ENCODE measurements at places on chromosomes 12 and 14. TPM values are rescaled to one million over a fixed set of nuclear protein-coding genes. Genes with fewer than 3 reads are reported as not detected.
A peak's percentile ranks its signal among the peaks of the same experiment; 100 is the strongest.

GRCh38 chr12:1916371-1917171, 1.9 kb downstream of the CACNA2D4 start:
- DNase-seq: peak; percentile 78

DNA sequence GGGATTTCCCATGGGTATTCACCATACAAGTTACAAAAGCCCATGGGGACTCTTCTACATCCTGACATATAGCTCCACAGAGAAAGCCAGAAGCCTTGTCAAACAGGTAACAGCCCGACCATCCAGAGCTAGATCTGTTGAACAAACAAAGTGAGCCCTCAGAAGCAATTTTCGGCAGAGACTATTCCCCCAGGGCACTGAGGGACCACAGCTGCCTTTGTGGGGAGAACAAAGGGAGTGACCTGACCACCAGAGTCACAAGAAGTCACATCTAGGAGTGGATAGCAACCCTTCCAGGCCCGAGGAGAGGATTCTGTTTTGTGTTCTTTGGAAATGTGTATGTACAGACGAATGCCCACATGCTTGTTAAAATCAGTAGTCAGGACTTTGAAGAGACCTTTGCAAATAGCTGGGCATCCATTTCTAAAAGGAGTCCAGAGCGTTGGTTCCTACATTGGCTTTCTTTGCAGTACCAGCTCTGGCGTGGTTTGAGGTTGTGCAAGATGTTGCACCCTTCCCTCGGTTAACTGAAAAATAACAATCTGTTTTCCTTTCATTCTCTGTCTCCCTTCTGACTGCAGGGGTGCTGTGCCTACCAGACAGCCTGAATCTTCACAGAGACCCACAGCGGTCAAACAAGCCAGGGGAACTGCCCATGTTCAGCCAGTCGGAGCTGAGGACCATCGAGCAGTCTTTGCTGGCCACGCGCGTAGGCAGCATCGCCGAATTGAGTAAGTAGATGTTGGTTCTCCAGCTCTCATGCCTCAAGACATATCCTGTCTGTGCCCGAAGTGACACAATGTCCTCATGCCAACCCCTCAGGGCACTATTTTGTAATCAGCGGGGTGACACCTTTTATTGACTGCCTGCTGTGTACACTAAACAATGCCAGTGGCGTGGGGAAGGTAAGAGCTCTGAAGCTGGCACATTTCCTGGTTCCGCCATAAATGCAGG, 165.4 kb upstream of the PWP1 start:
- no peak for DNase-seq

The SLC25A3 gene
- 528 TPM for polyA plus RNA-seq

DNA sequence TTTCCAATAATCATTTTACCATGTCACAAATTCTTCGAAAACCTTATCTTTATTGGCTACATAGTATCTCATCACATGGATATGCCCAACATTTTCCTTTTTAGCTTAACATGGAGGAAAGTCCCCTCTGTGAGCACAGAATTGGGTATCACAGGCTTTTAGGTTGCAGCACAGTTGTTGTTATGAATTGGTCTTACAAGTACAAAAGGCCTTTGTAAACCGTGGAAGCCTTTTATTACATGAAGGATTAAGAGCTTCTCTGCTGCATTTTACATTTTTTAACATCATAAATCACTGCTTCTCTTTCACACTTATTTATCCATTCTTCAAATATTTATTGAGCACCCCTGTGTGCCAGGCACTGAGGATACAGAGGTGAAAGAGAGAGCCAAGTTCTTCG, 26.2 kb downstream of the UBE3B start:
- no peak for DNase-seq

The CABP1 gene
- 0.21 TPM for polyA plus RNA-seq

The ARHGEF40 gene
- polyA plus RNA-seq: 64.2 TPM

- DNase-seq: no peak
These were observed 86.9 kb downstream of the ANO6 start for GRCh38 chr12:45302621-45303369.

The PA2G4 gene
- polyA plus RNA-seq: 207 TPM

DNA sequence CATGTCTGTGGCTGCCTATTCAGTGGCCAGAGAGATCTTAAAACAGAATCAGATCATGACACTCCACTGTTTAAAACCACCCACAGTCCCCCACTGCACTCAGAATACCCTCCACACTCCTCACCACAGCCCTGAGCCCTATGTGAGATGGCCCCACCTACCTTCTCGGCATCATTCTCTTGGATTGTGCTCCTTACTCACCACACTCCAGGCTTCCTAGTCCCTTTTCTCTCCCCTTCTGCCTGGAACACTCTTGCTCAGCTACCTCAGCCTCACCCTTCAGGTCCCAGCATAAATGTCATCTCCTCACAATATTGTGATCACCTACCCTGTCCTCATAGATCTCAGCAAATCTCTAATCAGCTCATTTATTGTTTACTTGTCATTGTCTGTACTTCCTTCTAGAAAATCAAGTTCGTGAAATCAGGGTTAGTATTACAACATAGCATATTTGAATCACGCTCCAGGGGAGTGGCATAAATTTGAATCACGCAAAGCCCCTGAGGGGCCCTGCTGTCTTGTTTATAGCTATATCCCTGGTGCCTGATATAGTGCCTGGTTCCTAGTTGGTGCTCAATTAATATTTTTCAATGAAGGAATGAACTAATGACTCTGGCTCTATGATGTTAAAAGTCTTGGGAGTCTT, 42.8 kb downstream of the SLC35F4 start:
- no peak for DNase-seq

DNA sequence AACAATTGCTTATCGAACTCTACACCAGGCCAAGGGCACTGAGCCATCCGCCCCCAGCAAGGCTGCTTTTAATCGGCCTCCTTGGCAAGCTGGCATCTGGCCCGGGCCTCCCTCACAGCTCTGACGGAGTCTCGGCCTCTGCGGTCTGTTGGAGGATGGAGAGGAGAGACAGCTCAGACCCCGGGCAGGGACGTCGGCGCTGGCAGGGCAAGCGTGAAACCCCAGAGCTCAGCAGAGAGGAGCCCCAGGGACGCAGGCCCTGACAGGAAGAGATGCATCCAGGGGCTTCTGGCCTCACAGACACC, 17.5 kb downstream of the CAMKK2 start:
- DNase-seq: peak; percentile 62

The NRIP2 gene
- polyA plus RNA-seq: not detected

The P2RX2 gene
- polyA plus RNA-seq: 0.03 TPM

DNA sequence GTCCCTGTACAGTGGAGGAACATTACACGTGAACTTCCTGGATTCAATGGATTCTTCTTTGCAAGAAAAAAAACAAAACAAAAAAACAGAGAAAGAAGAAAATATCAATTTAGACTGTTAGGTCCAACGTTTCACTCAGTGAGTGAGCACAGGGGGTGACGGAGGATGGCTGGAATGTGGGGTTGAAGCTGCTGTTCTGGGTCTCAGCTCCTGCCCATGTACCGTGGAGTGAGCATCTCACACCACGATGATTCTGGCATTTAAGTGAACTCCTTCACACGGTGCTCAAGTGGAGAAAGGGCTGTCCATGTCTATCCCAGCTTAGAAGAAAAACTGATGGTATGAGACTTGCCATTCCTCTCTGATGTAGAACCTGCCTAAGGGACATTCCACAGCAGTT, 23.2 kb downstream of the CCND2 start:
- DNase-seq: no peak

GRCh38 chr14:37573356-37573755, 21.7 kb downstream of the FOXA1 start:
- DNase-seq: no peak

The DAO gene
- not detected for polyA plus RNA-seq

The TMEM121 gene
- polyA plus RNA-seq: 9.1 TPM

DNA sequence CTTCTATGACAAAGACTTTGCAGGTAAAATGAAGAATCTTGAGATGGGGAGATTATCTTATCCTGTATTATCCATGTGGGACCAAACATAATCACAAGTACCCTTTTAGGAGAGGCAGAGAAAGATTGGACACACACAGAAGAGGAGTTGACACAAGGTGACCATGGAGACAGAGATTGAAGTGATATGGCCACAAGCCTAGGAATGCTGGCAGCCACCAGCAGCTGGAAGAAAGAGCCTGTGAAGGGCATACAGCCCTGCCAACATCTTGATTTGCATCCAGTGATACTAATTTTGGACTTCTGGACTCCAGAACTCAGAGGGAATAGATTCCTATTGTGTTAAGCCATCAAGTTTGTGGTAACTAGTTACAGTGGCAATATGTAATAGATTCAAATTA, 78.1 kb downstream of the RPS29 start:
- no peak for DNase-seq

GRCh38 chr12:32176606-32177005, 70.0 kb downstream of the BICD1 start:
- DNase-seq: no peak

- DNase-seq: no peak
These were observed 32.8 kb downstream of the KCNMB4 start for GRCh38 chr12:70398862-70399261.

DNA sequence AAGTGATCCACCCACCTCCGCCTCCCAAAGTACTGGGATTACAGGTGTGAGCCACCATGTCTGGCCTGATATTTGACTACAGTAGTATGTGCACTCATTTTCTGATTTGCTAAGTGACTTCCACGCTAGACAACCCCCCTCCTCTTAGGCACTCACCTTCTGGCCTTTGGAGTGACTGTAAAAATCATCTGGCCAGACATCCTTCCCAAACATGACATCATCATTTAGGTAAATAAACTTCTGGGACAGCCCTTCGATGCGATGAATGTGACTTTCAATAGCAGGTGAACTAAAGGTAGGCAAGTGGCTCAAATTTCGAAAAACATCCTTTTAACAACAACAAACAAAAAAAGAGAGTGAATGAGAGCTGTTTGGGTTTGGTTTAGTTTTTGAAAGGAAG, 30.6 kb upstream of the SYCP3 start:
- DNase-seq: no peak

- no peak for DNase-seq
These were observed 96.3 kb upstream of the CCND2 start for GRCh38 chr12:4177262-4177661.

DNA sequence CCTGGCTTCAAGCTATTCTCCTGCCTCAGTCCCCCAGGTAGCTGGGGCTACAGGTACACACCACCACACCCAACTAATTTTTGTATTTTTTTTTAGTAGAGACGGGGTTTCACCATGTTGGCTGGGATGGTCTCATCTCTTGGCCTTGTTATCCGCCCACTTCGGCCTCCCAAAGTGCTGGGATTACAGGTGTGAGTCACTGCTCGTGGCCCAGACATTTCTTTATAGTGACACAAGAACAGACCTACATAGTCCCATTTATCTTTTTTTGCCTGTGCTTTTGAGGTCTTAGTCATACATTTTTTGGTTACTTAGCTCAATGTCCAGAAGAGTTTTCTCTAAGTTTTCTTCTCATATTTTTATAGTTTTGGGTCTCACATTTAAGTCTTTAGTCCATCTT, 247.4 kb downstream of the SYT10 start:
- no peak for DNase-seq

The LRRC10 gene
- not detected for polyA plus RNA-seq

The TSHR gene
- not detected for polyA plus RNA-seq

- no peak for DNase-seq
These were observed 16.0 kb upstream of the PLEKHH1 start for GRCh38 chr14:67517083-67517482.

The ABCD4 gene
- polyA plus RNA-seq: 37.0 TPM

DNA sequence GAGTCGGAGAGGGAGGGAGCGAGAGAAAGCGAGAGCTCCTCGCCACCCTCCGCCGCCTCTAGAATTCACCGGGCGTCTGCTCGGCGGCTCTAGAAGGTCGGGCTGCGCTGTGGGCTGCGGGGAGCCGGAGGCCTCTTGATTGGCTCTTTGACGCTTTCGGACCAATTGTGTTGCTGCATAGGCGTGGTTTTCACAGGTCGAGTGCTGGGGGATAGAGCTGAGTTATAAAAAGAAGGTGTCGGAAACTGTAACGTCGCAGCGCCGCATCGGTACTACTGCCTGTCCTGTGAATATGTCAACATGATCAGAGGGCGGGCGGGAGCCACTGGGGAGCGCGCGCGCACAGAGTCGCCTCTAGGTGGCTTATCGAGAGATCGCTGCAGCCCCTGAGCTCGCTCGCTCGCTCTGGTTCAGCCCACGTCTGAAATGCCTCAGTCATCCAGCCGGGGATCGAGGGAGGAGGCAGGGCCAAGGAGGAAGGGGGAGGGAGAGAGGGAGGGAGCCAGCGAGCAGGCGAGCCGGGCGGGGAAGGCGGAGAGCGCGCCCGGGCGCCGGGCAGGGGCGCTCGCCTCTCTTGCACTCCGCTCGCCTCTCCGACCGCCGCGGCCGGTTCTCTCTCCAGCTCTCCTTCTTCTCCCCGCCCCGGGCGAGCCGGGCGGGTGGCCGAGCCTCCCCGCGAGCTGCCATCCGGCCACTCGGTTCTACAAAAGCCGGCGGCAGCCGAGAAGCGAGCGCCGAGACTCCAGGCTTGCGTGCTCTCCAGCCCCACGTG, at the start of gene TBX3:
Gene TBX3, minus strand, starts transcription at position 78 of the 772 bp plus-strand sequence. CDS start 975 bp downstream, outside the sequence.
- DNase-seq: peak; percentile 95

- DNase-seq: peak; percentile 39
These were observed 41.6 kb downstream of the RNF34 start for GRCh38 chr12:121441555-121441954.

DNA sequence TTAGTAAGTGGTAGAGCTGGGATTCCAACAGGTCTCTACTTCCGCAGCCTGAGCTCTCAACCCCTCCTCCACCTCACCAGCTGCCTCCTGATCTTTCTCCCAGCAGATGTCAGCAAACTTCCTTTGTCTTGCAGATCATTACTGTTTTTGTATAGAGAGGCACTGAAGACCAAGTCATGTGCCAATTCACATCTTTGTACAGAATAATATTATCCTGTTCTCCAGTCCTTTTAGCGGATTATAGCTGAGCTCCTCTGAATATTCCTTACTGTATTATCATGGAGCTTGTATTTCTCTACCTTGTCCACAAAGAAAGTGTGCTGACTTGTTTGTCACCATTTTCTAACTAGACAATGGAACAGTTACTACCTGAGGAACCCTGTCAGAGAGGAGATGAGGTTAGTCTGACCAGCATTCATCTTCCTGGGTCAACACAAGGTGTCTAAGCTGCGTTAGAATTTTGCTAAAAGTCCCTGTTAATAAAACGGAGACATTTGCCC, 142.3 kb upstream of the ARHGAP5 start:
- DNase-seq: peak; percentile 33

GRCh38 chr14:42428996-42429395, 822.3 kb downstream of the LRFN5 start:
- no peak for DNase-seq

- DNase-seq: no peak
These were observed 10.6 kb upstream of the SRSF5 start for GRCh38 chr14:69756298-69756697.

The ARHGDIB gene
- polyA plus RNA-seq: 362 TPM

DNA sequence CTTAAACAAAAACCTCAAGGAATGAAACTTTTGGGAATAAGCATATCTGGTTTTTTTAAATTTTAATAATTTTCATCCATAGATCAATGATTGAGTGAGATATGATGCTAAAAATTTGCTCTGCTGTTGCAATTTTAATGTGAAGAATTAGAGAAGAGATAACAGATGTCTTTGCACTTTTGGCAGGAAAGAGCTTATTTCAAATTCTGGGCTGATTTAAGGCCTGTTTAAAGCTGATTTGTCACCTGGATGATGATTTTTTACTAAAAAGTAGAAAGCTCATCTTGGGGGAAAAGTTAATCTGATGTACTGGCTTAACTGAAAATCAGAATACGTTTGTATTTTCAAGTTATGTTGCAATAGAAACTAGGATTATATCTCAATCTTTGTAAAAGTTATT, 268.9 kb upstream of the NOVA1 start:
- DNase-seq: no peak

- DNase-seq: no peak
These were observed 1.8 kb downstream of the GALNT9 start for GRCh38 chr12:132327336-132328171.

The R3HDM2 gene
- 23.1 TPM for polyA plus RNA-seq

The RAP1B gene
- polyA plus RNA-seq: 128 TPM

- no peak for DNase-seq
These were observed 116.4 kb downstream of the EML1 start for GRCh38 chr14:99909513-99910064.

Measured in SK-N-SH (cell line).